T-helper 2 cell treated with Interferon-gamma antibody and Interleukin-4, amounts not matched to agents 100 ng/mL and 5 ng/mL, for 36 hours (primary cell): ENCODE measurements at places on chromosomes 7 and 10. TPM values are rescaled to one million over a fixed set of nuclear protein-coding genes. Genes with fewer than 3 reads are reported as not detected.

The AKR1C8 gene
- total RNA-seq, result 0.20 and 0.23 TPM in 2 replicates

The EPHB6 gene
- total RNA-seq, result 4.4 and 5.9 TPM in 2 replicates

The MCM10 gene
- total RNA-seq, result 61.7 and 65.0 TPM in 2 replicates

The COL13A1 gene
- not detected in 2 replicates for total RNA-seq

The SPDYE16 gene
- 0.25 and 0.59 TPM in 2 replicates for total RNA-seq

The GRM8 gene
- total RNA-seq, result not detected in 2 replicates

The ITGA8 gene
- total RNA-seq, result not detected in 2 replicates

The NRCAM gene
- total RNA-seq, result 0.16 TPM in 1 of 2 replicates, not detected in the other

The ELFN1 gene
- 0.16 and 0.20 TPM in 2 replicates for total RNA-seq
